ENCODE measurements at places on chromosomes 4 and X. TPM values are rescaled to one million over a fixed set of nuclear protein-coding genes. Genes with fewer than 3 reads are reported as not detected.

The RPS6KA3 gene
- total RNA-seq, result 66.4 TPM

The CORIN gene
- not detected for total RNA-seq

- H3K27ac ChIP-seq, result no peak overlapping the region
- no peaks in the 10 kb centered on the region for H3K36me3 ChIP-seq
- H3K4me3 ChIP-seq, result no peak overlapping the region
- H3K27me3 ChIP-seq, result peaks cover 39% of the 10 kb centered on the region
- DNase-seq, result no peak
Measured at GRCh38 chr4:174209341-174209740, 74.1 kb downstream of the FBXO8 start.

The ADGRG2 gene
- total RNA-seq, result not detected

DNA sequence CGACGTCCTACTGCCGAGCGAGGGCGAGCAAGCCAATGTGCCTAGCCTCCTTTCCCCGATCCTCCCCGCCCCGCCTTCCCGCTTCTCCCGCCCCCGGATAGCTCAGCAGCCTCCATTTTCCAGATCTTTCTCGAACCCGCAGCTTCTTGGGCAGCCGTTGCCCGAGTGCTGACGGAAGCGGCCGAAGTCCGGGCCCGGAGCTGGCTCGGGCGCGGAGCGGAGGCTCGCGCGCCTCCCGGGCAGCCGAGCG, 172 bp upstream of the HSPA4L start:
- no peaks in the 10 kb centered on the region for H3K27me3 ChIP-seq
- peak overlapping the region; percentile 78 for H3K27ac ChIP-seq
- no peak for DNase-seq
- H3K4me3 ChIP-seq, result peak overlapping the region; percentile 68
- no peaks in the 10 kb centered on the region for H3K36me3 ChIP-seq

- no peaks in the 10 kb centered on the region for H3K36me3 ChIP-seq
- no peak overlapping the region for H3K27ac ChIP-seq
- H3K4me3 ChIP-seq, result no peak overlapping the region
- DNase-seq, result no peak
- no peaks in the 10 kb centered on the region for H3K4me1 ChIP-seq
Measured at GRCh38 chr4:118338518-118338917, 14.3 kb downstream of the PRSS12 start.
